ENCODE measurements at places on chromosomes 5 and 9.

- no peak for DNase-seq
Measured at GRCh38 chr5:169648725-169649310, 11.7 kb downstream of the DOCK2 start.

DNA sequence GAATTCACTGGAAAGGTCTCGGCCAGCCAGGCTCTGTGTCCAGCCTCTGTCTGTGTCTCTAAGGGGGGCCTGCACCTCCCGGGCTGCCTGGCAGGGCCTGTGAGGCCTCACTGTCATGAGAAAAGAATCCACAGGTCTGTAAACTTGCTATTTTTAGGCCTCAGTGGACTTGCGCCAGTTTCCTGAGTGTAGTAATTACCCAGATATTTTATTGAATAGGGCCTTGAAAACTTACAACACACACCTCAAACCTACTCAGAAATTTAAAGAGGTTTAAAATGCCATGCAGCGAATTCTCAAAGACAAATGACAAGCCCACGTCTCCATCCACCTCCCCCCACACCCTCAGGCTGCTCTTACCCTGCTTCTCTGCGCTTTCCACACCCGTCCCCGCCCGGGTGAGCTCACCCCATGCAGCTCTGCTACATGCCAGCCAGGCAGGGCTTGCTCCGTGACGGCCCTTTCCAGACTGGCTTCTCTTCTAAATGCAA, 8.8 kb upstream of the TENT4A start:
- DNase-seq, result no peak

DNA sequence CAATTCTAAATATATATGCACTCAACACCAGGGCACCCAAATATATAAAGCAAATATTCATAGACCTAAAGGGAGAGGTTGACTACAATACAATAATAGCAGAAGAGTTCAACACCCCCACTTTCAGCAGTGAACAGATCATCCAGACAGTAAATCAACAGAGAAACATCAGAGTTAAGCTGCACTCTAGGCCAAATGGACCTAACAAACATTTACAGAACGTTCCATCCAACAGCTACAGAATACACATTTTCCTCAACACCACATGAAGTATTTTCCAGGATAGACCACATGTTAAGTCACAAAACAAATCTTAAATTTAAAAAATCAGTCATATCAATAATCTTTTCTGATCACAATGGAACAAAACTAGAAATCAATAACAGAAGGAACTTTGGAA, 18.9 kb downstream of the APBA1 start:
- DNase-seq, result no peak

DNA sequence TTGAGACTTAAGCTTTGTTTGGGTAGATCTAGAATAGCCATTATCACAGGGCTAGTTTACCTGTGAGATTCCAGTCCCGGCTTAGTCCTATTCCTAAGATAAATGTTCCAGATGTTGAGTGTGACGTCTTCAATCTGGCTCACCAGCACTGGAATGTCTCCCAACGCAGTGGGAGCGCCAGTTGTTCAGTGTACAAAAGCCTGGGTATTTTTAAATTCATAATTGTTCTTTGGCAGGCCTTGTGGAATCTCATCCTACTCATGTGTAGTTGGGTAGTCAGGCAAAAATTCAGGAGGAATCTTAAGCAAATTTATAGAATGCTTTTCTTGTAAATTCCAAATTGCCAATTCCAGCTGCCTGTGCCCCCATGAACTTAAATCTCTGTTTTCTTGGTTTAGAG, 272.6 kb upstream of the KCNN2 start:
- DNase-seq, result no peak

DNA sequence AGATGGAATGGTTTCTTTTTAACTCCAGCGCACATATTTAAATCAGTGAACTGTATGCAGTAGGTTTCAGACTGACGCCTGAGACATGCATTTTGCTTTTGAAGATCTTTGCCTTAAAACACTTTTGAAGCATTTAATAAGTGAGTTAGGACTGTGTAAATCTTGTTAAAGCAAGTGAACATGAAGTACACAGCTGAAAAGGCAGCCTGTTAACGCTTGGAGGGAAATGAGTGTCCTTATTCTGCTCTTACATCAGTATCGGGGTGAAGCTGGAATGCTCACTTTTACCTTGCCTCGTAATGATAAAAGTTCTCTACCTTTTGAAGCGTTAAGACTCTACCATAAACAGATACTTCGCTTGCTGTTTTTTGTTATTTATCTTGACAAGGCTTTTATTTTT, 552.2 kb downstream of the ZNF608 start:
- no peak for DNase-seq

DNA sequence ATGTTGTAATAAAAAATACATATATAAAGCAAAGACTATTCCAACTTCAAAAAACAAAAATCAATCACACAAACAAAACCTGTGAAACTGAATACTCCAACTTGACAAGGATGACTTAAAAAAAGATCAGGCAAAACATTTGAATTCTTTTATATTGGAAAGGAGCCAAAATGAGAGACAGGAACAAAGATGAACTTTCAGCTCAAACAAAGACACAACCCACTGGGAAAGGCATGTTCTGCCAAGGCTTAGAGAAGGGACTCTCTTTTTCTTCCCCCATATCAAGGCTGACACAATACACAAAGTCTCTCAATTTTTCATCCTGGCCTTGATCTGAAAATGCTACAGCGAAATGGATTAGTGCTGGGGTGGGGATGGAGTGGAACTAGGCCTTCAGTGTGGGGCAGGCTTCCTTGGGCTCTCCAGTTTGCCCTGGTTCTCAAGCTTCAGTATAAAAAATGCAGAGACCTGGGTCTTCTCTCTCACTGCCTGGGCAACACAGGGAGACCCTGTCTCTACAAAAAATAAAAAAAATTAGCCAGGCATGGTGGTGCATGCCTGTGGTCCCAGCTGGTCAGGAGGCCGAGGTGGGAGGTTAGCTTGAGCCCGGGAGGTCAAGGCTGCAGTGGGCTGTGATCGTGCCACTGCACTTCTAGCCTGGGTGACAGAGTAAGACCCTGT, 11.6 kb upstream of the FAM169A start:
- DNase-seq, result no peak

- DNase-seq, result no peak
Measured at GRCh38 chr5:150217038-150217437, 27.2 kb downstream of the SLC6A7 start.

DNA sequence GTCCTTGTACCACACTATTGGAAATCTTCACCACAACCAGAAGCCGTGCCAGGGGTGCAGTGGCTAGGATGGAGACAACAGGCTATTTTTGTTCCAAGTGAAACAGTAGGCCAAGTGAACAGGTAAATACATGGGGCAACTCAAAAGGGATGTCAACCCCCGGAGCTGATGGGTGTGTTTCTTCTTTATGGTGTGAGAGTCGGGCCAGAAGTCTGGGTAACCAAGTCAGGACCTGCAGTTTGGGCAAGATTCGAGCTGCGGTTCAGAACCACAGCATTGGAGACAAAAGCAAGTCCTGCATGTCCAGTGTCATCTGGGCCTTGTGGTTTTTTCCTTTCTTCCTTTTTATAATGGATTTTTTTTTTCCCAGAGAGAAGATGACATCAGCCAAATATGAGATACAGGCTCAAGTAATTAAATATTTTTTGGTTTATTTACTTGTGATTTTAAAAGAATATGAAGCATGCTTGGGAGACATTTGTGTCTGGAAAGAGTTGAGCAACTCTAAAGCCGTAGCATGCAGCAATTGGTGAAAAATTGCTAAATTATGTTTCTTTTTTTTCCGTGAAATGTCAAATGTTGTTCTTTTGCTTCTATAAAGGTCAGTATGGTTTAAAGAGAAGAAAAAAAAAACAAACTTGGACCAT, 261.6 kb downstream of the ARRDC3 start:
- DNase-seq, result no peak

DNA sequence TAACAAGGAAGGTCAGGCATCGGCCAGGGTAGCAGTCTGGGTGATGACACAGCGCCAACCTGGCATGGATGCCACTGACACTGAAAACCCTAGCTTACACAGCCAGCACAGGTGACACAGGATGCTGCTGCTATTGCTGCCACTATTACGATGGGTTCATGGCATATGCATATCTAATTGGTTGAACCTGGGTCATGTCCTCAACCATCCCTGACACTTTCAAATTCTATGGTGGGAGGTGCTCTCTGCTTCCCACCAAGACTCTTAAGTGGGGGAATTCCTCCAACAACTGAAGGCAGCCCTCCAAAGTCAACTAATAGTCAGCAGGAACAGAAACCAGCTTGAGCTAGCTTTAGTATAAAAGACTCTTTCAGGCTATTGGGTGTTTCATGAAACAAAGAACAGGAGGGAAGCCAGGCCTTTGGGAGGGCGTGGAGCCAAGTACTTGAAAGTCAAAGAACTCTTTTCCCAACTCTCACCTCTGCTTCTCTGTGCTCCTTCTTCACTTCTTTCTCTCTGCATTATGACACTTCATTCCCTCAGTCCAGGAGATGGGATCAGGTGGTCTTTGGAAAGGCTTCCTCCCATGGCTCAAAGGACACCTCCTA, 21.3 kb downstream of the PTTG1 start:
- DNase-seq, result no peak

- DNase-seq, result no peak
Measured at GRCh38 chr9:103913899-103914298, 180.2 kb upstream of the SMC2 start.

DNA sequence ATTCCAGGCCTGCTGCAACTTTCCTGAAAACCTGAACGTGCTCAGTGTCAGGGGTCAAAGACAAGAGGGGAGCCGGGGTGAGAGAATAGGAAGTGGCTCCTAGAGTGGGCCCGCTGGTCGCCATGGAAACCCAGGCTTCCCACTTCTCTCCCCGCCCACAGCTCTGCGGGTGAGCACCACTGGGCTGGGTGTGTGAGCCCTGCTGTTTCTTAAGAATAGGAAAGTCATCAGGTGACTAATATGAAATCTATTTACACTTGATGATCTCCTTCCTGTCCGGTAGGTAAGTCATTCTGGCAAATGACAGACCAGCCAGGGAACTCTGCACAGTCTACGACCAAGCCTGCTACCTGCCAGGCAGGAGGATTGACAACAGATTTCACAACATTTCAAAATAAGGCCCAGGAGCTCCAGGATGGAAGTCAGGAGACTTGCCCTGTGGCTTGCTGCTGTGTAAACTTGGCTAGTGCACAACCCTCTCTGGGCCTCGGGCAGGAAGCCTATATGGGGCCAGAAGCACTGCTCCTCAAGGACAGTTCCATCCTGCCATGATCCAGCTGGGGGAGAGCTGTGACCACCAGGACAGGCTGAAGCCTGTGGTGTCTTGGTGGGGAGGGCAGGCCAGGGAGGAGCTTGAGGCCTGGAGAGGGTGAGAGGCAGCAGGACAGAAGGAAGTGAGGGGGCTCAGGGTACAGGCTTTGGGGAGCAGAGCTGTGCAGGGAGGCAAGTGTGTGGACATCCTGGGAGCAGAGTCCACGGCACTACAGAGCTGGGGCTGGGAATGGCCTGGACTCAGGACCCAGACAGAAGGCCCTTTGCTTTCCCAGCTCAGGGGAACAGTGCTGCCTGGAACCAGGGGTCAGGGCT, 60.6 kb downstream of the SHB start:
- DNase-seq, result no peak

GRCh38 chr5:73373814-73374510, 74.6 kb downstream of the FOXD1 start:
- DNase-seq, result no peak

- DNase-seq, result no peak
Measured at GRCh38 chr5:134240421-134240962, 14.6 kb upstream of the PPP2CA start.

DNA sequence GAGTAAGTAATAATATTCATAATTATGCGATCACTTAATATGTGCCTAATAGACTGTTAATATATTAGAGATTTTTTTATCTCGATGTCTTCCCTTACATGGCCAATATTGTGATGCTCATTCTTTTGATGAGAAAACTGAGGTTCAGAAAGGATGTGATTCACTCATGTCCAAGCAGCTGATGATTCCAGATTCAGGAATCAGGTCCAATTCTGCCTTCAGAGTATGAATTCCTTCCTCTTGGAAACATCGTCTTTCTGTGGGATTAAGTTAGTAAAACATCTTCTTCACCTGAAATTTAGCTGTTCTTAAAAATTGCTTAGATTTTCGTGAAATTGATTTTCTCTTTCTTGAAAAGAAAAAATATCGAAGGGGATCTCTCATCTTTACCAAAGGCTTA, 242.5 kb upstream of the RFX3 start:
- DNase-seq, result no peak

GRCh38 chr5:136025900-136026299, 2.9 kb upstream of the TGFBI start:
- DNase-seq, result no peak

- no peak for DNase-seq
Measured at GRCh38 chr5:107808671-107809137, 138.0 kb upstream of the EFNA5 start.

DNA sequence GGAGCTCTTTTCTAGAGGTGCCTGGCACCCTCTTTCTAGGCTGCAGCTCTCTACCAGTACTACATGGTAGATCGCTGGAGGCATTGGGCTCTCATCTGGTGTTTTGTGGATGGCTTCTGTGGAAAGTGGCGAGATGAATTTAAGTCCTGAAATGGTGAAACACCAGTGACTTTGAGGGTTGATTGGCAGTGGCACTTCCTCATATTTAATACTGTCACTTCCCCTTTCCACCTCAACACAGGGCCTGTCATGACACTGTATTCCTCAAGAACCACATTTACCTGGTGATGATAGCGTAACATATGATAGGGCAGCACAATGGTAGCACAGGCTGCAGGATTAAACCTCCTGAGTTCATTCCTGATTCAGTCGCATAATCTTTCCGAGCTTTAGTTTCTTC, 132.1 kb downstream of the KDM4C start:
- no peak for DNase-seq

GRCh38 chr5:143836161-143836725, 24.3 kb downstream of the HMHB1 start:
- DNase-seq, result no peak

GRCh38 chr5:61176631-61177030, 14.4 kb upstream of the SMIM15 start:
- DNase-seq, result no peak

DNA sequence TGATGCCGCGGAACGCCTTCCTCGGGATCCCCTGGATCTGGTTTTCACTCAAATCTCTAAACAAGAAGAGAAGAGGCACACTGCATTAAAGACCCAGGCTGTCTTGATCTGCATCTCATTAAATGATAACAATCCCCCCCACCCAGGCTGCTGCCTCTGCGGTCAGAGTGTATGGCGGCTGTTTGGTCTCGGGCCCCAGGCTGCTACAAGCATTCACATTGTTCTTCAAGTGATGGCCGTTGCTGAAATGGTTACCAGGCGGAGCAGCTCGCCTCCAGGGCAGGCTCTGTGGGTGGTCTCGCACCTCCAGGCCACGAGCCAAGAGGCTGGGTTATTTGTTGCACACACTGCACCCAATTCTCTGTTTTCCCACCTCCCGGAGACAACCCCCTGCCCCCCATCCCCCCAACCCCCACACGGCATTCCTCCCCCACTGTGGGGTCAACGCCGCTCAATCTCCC, 304.1 kb upstream of the PANK3 start:
- DNase-seq, result no peak

DNA sequence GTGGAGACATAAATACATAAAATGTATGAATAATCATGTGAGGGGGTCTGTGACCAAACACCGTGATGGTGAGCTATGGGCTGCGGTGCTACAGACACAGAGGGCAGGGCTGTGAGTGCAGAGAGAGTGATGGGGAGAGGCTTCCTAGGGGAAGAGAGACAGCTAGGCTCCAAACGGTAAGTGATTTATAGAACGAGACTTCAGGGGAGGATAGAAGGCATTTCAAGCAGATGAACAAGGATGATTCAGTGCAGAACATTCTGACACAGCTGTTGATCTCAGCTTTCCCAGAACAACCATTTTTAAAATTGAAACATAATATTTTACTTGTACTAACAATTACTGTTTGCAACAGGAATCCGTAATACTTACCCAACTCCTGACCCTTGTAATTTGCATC, 100.7 kb downstream of the GAS1 start:
- DNase-seq, result no peak

GRCh38 chr5:90134381-90134780, 275.2 kb downstream of the CETN3 start:
- DNase-seq, result no peak
